Stimulated activated CD8-positive, alpha-beta memory T cell treated with anti-CD3 and anti-CD28 coated beads, Interleukin-4, amount 100 ng/mL, for 1 hour (primary cell): ENCODE measurements at places on chromosomes 12 and 14.

- DNase-seq = no peak
Observed at GRCh38 chr14:84891404-84891803, 638.5 kb upstream of the FLRT2 start.

DNA sequence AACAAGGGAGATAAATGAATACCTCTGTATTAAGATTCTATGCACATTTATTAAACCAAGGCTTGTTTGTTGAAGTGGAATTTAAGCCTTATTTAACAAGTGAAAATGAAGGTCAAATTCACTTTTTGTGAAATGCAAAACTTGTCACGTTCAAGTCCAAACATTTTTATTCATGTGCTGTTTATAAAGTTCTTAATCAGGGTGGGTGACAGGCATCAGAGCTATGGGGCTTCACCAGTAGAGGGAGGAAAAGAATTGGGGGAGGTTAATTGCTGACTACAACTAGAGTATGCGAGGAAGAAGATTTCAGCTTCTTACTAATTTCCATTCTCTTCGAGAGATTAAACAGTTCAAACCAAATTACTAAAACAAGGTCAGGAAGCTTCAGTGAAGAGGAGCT lies 9.7 kb downstream of the MOK start:
- DNase-seq = no peak

DNA sequence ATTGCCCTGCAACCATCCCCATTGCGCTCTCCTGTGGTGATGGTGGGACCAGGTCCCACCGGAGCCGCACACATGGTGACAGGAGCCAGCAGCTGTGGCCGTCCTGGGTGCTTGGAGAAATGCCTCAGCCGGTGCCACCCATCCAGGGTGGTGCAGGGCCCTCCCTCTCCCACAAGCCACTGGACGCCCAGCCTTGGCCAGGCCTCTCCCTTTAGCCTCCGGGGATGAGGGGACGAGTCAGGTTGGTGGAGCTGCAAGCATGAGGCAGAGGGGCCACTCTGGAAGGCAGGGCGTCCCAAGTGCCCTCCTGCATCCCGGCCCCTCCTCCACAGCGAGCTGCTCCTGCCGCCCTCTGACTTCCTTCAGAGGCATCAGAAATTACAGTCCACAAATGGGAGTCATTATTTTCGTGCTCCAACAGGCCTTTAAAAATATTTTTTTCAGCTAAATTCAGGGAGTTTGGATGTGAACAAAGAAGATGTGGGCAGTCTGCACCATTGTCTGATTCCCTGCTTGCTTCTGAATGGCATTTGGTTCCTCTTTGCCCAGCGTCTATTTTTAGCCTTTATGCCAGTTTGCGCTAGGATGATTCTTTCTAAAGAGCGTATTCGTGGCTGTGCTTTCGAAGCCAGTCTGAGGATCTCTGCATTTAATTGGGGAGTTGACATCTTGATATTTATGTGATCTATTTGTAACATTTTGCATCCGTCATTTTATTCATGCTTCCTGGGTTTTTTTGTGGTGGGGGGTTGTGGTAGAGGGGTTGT lies 189.4 kb downstream of the ADGRD1 start:
- DNase-seq = no peak

DNA sequence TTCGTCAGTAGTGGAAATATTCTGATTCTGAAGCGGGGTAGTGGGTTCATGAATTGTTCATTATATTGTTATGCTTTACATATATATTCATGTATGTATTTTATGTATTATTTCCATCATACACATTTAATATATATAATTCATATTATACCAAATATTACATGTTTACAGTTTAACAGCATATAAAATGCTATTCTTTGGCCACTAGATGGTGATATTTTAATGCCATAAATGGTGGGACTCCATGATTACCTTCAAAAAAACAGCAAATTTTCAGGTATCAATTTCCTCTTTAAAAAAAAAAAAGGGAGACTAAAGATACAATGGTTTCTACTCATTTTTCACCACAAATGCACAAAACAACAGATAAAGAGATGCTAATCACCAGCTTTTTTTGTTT lies 41.0 kb downstream of the BDKRB1 start:
- DNase-seq = no peak

DNA sequence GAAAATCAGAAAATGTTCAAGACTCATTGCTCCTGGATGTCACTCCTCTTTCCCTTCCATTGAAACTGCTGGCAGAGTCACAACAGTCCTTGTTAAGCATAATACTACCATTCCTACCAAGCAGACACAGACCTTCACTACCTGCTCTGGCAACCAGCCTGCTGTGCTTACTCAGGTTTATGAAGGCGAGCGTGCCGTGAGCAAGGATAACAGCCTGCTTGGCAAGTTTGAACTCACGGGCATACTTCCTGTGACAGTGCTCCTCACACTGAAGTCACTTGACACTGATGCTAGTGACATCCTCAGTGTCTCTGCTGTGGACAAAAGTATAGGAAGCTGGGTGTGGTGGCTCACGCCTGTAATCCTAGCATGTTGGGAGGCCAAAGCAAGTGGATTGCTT lies 15.7 kb upstream of the PHETA1 start:
- DNase-seq = no peak
